ENCODE measurements at places on chromosomes 5 and 9.

- no peak for DNase-seq
These were observed 66.1 kb upstream of the ADRA1B start for GRCh38 chr5:159850160-159850559.

GRCh38 chr5:22852807-22853660 is at the start of gene CDH12:
CDH12 (minus strand) TSS chr5:22853344.
- peak; percentile 61 for DNase-seq

- no peak for DNase-seq
These were observed 194.8 kb downstream of the AUH start for GRCh38 chr9:91166796-91167366.

DNA sequence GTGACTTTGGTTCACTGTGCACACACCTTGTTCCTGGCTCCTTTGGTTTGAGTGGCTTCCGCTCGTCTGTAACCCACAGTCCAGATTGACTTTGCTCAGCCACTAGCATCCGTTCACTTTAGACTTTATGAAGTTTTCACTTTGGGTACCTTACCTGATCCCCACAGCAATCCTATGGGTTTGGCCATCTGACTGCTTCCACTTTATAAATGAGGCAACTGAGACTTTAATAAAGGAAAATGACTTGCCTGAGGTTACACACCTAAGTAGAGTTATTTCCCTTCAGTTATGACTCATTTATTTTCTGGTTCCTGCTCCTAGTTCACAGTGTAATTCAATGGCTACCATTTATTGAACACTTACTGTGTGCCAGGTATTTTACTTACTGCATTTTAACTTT is 94.2 kb upstream of the SAP30L start:
- no peak for DNase-seq

DNA sequence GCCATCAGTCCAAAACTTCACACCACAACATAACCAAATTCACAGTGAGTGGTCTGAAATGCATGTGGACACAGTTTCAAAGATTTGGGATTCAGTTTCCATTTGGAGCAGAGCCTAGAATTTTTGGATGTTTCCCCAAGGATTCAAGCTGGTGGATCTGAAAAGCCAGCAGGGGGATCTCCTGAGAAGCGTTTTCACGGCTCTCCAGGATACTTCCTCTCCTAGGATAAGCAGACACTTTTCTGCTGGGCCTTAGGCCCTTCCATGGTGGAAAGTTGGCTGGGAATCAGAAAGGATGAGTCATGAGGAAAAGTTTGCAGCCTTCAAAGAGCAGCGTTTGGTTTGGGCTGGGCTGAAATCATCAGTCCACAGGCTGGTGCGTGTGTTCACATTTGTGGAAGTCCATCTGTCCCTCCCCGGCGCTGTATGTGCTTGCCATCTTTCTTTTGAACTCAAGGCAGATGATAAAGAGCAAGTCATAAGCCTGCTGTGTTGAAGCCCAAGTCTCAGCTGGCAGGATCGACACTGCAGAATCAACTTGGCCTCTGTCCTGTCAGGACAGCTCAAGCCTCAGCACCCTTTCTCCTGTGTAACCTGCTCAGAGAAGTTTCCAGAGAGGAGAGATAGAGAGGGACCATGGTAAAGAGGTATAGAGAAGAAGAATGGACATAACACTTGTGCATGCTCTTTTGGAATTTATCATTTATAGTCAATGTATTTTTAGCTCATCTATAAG is 152.6 kb upstream of the MSX2 start:
- DNase-seq: no peak

DNA sequence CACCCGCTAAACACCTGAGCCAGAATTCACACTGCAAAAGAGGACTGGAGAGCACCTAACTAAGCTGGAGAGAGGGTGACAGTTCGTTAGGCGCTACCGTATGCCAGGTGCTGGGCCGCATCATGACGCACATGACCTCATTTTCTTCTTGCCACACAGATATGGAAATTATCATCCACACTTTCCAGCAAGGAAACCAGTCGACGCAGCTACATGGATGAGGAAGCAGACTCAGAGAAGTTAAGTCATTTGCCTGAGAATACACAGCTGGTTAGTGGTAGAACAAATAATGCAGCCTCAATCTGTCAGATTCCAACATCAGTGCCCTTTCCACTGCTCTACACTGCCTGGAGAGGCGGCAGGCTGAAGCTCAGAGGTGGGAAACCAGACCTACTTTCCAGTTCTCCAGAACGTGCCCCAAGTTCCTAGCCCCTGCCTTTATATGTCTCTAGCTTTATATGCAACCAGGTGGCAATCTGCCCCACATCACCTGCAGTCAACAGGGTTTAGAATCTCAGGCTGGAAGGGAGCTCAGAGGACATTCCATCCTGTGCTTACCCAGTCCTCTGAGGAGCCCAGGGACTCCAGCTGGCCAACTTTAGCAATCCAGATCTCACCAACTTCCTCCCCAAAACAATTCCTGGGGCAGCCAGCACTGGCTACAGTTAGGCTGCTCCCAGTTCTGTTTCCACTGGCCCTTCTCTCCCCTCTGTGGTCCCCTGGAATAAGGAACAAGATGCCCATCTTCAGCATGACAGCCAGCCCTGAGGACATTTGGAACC is 8.8 kb downstream of the TNIP1 start:
- DNase-seq: no peak

GRCh38 chr5:7844901-7845300 is 6.0 kb downstream of the CFAP90 start:
- peak; percentile 26 for DNase-seq

DNA sequence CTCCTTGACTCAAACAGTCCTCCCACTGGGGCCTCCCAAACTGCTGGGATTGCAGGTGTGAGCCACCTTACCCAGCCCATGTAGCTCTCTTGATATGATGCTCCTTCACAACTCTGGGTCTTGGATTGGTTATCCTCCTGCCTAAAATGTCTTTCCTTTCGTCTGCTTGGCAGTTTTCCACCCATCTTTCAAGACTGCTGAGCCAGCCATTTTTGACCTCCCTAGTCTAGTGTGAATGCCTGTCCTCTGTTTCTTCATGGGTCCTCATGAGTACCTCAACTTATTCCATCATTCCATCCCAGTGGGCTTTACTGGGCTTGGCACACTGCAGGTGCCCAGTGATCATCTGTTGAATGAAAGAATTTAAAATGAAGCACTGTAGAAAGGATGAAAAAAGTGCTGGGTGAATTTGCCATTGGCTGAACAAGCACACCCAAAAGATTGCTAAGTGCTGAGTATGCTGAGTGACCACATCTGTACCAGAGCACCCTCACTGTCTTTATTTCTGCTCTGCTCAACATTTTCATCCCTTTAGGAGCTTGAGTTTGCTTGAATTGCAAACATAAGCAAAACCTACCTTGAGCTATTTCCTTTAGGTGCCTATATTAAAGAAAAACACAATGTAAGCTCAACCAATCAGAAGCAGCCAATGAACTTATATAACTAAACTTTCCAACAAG is 84.8 kb upstream of the FAM169A start:
- no peak for DNase-seq

- no peak for DNase-seq
These were observed 3.4 kb downstream of the COL5A1 start for GRCh38 chr9:134644725-134645606.

GRCh38 chr9:114910541-114910940 is 19.9 kb downstream of the TNFSF8 start:
- DNase-seq: no peak

DNA sequence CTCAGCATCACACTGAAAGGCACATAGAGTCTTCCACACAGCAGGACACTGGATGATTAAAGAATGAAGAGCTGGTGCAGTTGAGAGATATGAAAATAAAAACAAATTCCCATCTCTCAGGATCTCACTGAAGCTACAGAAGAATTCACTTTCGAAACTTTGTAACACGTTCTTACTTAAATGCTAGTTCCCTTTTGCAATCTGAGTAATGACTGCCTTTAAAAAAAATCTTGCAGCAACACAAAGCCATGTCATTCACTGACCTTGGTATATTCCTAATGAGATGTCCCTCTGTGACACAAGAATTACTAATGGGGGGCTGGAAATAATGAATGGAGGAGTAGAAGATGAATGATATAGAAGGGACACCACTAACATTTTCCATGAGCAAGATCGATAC is 201.8 kb downstream of the GLIS3 start:
- no peak for DNase-seq

GRCh38 chr5:122366501-122366900 is 54.5 kb downstream of the SNCAIP start:
- DNase-seq: no peak

- no peak for DNase-seq
These were observed 74.5 kb downstream of the PRELID2 start for GRCh38 chr5:145760660-145761059.

- DNase-seq: peak; percentile 75
These were observed 4.8 kb upstream of the GFI1B start for GRCh38 chr9:132973713-132974112.

- DNase-seq: no peak
These were observed 39.6 kb downstream of the SNX30 start for GRCh38 chr9:112789891-112790774.

GRCh38 chr9:35577486-35577885 is 27.6 kb upstream of the TESK1 start:
- peak; percentile 20 for DNase-seq

DNA sequence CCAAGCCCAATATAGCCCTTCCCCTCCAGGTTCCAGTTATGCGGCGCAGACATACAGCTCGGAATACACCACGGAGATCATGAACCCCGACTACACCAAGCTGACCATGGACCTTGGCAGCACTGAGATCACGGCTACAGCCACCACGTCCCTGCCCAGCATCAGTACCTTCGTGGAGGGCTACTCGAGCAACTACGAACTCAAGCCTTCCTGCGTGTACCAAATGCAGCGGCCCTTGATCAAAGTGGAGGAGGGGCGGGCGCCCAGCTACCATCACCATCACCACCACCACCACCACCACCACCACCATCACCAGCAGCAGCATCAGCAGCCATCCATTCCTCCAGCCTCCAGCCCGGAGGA is 6.3 kb downstream of the NR4A3 start:
- no peak for DNase-seq

DNA sequence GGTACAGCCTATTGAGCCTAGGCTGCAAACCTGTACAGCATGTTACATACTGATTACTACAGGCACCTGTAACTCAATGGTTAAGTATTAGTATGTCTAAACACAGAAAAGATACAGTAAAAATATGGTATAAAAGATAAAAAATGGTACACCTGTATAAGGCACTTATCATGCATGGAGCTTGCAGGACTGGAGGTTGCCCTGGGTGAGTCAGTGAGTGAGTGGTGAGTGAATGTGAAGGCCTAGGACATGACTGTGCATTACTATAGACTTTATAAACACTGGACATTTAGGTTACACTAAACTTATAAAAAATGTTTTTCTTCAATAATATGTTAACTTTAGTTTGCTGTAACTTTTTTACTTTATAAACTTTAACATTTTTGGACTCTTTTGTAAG is 171.3 kb downstream of the SLC28A3 start:
- no peak for DNase-seq

DNA sequence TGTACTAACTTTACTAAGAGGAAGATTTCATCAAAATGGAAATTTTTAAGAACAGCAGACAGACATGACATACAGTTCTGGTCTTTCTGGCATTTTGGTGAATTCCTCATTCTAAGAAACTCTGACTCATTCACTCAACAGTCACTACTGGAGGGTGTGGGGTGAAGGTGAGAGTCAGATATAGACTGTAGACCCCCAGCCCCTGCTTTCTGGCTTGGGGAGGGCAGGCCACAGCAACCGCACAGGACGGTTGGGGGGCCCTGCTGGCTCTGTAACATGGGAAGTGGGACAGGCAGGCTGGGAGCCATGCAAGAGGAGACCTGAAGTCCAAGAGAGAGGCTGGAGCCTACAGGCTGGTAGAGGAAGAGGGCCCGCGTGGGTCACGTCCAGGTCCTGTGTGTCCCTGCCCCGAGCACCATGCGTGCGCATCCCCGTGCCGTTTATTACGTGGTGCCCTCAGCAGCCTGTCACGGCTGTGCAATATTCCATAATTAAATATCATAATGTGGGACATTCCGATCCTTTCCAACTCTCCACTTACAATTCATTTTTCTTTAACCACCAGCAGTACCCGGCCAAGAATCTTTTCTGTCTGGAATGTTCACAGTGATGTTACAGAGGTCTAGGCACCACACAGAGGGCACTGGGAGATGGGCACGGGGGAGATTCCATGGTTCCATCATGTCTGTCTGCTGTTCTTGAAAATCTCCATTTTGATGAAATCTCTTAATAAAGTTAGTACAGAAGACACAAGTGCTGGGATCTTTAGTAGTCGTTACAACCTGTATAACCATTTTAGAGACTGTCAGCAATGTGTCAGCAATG is 75.5 kb downstream of the SEMA4D start:
- DNase-seq: no peak

DNA sequence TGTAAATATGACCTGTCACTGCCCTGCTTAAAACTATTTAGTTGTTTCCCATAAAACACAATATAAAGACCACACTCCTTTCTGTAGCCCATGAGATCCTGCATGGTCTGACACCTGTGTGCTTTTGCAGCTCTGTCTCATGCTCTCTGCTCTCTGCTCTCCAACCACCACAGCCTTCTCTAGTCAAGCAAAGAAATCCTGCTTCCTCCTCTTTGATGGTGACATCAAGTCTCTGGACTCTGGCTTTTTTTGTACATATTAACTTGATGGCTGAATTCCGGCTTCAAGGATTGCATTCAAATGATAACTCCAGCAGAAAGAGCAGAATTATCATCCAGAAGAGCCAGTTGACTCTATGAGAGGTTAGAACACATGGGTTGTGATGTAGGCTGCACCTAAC is 58.2 kb downstream of the CHSY3 start:
- DNase-seq: no peak

DNA sequence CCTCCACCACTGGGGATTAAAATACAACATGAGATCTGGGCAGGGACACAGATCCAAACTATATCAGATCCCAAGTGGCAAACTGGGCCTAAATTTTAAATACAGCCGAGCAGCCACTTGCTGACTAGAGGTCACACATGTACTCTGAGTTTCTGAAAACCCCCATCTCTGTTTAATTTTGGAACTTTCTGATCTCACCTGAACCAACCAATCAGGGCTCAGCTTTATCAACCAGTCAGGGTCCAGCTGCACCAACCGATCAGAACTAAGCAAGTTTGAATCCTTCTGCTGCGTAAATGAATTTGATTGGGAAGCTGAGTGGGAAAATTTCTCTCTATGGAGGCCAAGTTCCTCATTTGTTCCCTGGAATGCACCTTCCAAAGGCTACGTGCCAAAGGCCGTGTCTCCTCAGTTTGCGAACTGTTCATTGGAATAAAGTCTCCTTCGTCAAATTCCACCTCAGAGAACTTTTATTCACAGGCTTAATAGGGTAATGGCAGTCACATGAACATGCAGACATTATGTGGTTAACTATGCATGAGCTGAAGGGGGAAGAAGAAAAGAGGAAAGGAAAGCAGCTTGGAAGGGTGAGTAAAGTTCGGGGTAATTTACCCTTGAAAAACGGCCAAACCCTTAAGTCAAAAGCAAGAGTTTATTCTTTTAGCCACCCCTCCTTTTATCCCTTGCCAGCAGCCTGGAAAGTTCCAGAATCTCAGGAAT is 3.7 kb downstream of the CD180 start:
- no peak for DNase-seq

DNA sequence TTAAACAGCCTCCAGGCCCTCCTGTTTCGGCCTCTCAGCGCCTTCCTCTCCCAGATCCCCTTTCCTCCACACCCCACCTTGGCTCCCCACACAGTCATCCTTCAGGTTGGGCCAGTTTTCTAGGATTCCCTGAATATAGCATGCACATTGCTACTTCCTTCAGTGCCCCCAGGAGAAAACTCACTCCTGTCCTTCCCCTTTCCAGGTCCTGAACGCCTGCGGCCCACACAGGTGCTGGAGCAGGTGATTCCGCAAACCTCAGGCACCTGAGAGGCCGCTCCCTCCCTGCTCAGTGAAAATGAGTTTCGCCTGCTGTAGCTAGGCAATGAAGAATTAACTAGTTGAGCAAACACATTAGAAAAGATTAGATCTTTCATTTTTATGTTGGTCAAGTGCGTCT is 185.0 kb downstream of the MED10 start:
- no peak for DNase-seq

GRCh38 chr9:79764374-79764773 is 192.6 kb downstream of the TLE4 start:
- DNase-seq: no peak

Data from common myeloid progenitor, CD34-positive (primary cell).